NCI-H187 treated with DMSO at 0.1 percent for 48 hours (cell line): ENCODE measurements at places on chromosomes 2 and 18.

GRCh38 chr2:20524412-20525040, 77.7 kb downstream of the RHOB start:
- DNase-seq, result no peak

- DNase-seq, result no peak
Observed at GRCh38 chr18:14767474-14767873, 19.5 kb downstream of the ANKRD30B start.

- DNase-seq, result no peak
Observed at GRCh38 chr2:129762386-129763189, 216.9 kb upstream of the RAB6C start.

- no peak for DNase-seq
Observed at GRCh38 chr18:24187689-24188088, 48.8 kb downstream of the CABYR start.

GRCh38 chr18:10485475-10485874, 31.0 kb downstream of the APCDD1 start:
- no peak for DNase-seq

GRCh38 chr2:168565512-168565911, 109.4 kb downstream of the CERS6 start:
- no peak for DNase-seq

- DNase-seq, result no peak
Observed at GRCh38 chr2:220076734-220077133, 449.3 kb downstream of the SLC4A3 start.

DNA sequence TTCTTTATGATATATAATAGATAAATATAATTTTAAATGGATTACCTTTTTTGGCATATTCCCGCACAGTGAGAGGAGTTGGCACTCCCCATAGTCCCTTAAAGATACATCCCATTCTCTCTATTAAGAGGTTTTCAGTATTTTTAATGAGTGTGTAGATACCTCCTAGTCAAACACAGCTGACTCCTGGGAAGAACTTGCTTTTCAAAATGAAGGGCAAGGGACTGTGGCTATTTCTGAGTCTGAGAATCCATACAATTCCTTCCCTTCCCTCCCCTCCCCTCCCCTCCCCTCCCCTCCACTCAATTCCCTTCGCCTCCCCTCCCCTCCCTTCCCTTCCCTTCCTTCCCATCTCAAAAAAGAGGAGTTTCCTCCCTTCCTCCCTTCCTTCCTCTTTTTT, 93.5 kb downstream of the PRPF40A start:
- no peak for DNase-seq

DNA sequence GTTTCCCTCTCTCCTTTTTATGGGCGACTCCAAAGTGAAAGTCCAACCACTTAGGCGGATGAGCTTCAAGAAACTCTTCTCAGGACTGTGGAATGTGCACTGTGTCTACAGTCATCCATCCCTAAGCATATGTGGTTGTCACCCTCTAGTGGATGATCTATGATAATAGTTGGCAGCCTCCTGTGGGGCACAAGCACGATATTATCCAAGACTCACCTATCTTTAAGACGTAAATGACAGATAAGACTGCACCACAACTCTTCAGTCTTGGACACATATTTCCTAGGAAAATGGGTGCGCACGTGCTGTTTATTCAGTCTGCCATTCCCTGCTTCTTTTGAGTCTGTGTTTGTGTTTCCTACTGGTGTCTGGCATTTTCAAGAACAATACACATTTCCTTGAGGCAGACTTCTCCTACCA, 145.5 kb upstream of the CTAGE1 start:
- peak; percentile 18 for DNase-seq

DNA sequence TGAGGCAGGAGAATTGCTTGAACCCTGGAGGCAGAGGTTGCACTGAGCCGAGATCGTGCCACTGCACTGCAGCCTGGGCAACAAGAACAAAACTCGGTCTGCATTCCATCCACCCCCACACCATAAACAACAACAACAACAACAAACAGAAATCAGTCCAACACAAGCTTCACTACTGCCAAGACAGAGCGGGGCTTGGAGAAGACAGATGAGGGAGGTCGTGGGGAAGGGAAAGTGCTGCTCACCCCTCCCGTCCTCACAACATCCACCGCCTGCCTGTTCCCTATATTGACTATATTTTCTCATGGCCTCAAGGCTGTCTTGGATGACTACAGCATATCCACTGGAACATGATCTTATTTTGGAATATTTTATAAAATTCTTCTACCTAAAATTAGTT, 137.6 kb upstream of the TTC39C start:
- DNase-seq, result no peak

GRCh38 chr2:234913208-234913626, 38.6 kb upstream of the SH3BP4 start:
- DNase-seq, result peak; percentile 31

GRCh38 chr2:145094370-145094769, 574.5 kb upstream of the ZEB2 start:
- no peak for DNase-seq

DNA sequence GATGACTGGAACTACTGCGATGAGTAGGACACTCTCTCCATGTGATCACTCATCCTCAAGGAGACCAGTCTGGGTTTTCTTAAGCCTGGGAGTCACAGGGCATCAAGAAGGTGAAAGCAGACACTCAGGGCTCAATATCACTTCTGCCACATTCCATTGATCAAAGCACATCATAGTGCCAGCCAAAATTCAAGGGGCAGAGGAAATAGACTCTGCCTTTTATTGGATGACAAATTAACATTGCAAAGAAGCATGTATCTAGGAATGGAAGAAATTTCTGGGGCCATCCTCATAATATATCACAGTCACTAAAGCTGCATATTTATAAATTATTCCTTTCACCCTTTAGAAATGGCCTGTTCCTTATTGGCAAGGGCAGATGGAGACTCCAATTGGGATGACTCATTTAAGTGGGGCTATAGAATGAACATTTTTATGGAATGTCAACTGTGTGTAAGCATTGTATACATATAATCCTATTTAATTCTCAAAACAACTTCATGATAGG, 114.8 kb upstream of the CDC42EP3 start:
- DNase-seq, result no peak

DNA sequence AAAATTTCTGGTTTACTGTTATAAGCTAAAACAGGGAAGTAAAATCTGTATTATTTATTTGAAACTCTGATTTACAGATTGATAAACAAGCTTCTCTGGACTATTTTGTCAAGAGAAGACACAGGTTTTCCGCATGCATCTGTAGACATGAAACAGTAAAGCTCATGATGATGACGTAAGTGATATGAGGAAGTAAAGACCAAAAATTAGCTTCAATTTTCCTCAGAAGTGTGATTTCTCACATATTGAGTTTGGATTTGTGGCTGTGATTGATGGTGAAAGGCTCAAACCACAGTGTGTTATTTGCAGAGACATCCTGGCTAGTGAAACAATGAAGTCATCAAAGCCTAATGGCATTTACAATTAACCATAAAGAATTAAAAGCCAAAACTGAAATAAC, 12.6 kb upstream of the LONRF2 start:
- no peak for DNase-seq

DNA sequence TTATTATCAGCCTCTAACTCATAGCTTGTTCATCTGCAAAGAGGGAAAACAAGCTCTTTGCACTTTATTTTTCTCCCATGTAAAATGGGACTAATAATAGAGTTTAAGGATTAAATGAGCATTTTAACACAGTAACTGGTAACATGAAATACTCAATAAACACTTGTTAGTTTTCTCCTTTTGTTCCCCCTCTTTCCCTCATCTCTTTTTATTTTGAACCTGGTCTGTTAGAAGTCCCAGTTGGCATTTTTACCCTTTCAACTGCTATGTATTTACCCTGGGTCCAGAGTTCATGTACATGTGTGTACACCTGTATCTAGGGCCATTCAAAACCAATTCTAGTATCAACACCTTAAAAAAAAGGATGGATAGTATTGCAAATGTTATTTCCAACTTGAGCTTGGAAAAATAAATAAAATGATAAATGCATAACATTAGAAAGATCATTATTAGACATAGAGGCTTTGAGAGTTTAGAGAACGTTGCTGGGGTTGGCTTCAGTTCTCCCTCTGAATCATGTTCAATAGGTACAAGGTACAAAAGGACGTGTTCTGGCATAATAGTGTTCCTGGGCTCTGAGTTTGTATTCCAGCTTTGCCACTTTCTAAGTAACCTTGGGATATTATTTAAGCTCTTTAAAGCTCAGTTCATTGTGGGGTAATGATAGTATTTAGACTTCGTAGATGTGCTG, 5.2 kb upstream of the VPS54 start:
- DNase-seq, result no peak

- DNase-seq, result no peak
Observed at GRCh38 chr2:22035361-22035830, 911.6 kb downstream of the TDRD15 start.

DNA sequence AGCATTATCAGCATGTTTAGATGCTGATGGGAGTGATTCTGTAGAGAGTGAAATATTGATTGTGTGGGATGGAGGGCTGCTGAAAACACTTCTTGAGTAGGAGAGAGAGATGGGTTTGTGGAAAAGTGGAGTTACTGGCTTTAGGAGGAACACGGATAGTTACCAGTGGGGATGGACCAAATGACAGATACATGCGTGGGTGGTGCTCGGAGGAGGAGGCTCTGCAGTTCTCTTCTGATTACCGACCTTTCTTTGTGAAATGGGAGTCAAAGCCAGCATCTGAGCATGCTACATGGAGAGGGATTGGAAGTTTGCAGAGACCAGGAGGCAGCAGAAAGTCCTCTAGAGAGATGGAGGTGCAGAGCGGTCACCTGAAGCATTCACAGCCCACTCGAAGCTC, 26.3 kb downstream of the RNF144A start:
- no peak for DNase-seq

GRCh38 chr18:57959278-57959677, 84.7 kb upstream of the NEDD4L start:
- DNase-seq, result no peak

- DNase-seq, result no peak
Observed at GRCh38 chr2:113276761-113277425, 1.8 kb downstream of the PAX8 start.

DNA sequence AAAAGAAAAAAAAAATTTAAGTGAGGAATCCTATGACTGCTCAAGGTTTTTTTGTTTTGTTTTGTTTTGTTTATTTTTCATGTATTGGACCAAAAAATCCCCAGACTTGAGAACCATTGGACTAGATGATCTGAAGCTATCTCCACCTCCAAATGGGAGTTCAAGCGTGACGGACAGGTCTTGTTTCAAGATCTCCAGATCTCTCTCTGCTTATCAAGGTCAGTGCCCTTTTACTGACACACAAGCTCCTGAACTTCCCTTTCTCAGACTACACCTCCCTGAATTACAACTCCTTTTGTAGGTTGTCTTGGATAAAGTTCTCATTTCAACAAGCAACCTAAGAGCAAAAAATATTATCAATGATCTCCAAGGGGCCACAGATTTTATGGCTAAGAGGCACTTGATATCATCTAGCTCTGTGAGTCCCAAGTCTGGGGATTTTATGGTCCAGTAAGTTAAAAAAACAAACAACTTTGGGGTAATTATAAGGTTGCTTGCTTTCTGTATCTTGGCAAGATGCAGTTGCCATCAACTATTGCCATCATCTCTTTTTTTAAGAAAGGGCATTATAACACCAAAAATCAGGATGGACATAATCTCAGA, 396.0 kb upstream of the ATP5MC3 start:
- DNase-seq, result no peak

DNA sequence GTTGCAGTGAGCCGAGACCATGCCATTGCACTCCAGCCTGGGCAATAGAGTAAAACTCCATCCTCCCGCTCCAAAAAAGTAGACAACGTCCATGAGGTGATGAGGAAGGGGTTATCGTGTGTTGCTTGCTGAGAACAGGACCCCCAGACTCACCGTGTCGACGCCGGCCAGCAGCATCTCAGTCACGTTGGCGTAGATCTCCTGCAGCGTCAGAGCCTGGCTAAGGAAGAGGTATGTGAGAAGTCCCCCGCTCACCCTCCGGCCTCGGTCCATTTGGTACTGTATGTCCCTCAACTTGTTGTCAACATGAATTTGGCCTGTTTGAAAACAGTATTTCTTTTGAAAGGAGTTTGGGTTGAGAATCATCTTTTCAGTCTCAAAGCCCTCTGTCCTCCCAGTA, 20.9 kb downstream of the CYP27C1 start:
- DNase-seq, result no peak

DNA sequence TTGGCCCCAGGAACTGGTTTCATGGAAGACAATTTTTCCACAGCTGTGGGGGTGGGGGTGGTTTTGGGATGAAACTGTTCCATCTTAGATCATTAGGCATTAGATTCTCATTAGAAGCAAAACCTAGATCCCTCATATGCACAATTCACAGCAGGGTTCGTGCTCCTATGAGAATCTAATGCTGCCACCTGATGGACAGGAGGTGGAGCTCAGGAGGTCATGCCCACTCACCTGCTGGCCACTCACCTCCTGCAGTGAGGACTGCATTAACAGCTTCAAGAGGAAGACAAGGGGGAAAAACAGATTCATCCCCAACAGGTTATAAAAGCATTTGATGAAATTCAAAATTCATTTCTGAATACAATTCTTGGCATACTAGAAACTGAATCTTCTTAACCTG, 38.5 kb downstream of the THAP4 start:
- no peak for DNase-seq

- no peak for DNase-seq
Observed at GRCh38 chr18:47669815-47670214, 260.6 kb downstream of the SMAD2 start.

DNA sequence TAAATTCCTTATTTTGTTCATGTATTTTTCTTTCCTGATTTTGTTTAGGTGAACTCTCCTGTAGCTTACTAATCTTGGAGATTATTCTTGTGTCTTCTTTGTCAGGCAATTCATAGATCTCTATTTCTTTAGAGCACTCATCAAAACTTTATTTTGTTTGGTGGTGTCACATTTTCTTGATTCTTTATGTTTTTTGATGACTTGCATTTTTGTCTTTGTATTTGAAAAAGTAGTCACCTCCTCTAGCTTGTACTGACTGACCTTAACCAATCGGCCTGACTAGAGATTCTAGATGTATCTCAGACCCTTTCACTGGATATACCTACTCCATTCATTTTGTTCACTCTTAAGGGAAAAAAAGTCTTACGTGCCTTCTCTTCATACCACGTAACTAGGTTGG, 986.3 kb upstream of the LRRTM1 start:
- DNase-seq, result no peak

GRCh38 chr2:237488295-237488694, 1.2 kb downstream of the MLPH start:
- no peak for DNase-seq

- no peak for DNase-seq
Observed at GRCh38 chr2:42102024-42102590, 54.3 kb downstream of the PKDCC start.

GRCh38 chr2:237573721-237574415, 7.5 kb downstream of the PRLH start:
- no peak for DNase-seq

- no peak for DNase-seq
Observed at GRCh38 chr2:236113425-236113824, 54.8 kb downstream of the GBX2 start.

GRCh38 chr18:27461957-27462356, 276.8 kb upstream of the CHST9 start:
- no peak for DNase-seq

GRCh38 chr2:239061824-239062570, 214.1 kb downstream of the TWIST2 start:
- DNase-seq, result no peak
